ENCODE measurements at places on chromosomes 6 and 20.

GRCh38 chr20:2817341-2817726 is 1.2 kb downstream of the TMEM239 start:
- DNase-seq: no peak

- no peak for DNase-seq
Observed at GRCh38 chr6:14348389-14348788, 230.8 kb downstream of the CD83 start.

DNA sequence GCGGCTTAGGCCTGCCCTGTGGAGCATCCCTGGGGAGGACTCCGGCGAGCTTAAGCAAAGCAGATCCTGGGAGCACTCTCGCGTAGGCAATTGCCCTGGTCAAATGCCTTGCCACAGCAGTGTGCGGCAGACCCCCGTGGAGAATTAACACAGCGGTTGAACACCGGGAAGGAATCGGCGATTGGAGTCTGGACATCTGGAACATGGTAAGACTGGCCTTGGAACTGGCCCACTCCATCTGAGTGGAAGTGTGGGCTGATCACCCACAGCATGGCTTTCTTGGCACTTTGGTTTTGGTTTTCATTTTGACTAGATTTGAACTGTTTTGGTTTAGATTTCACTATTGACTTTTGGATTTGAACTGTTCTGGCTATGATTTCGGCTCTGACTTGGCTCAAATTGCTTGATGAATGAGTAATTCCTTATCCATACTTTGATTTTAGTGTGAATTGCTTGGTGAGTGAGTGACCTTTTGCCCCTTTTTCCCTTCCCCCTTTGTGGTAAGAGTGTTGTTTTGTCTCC is 300.7 kb downstream of the RNGTT start:
- DNase-seq: no peak

GRCh38 chr6:66429210-66429609 is 722.2 kb upstream of the EYS start:
- no peak for DNase-seq

DNA sequence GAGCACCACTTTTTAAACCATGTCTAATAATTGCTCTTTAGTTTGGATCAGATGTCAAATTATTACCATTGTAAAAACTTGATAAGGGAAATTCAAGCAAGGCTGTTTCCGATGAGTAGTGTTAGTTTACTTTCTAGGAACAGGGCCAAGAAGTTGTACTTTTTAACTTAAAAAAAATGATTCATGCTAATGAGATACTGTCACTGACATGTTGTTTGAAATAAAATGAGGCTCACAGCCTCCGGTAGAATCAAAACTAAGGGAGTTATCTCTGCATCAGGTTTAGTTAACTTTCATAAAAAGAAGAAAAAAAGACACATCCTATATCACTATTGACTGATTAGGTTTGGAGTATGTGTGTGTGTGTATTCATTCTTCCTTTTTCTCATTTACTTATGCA is 55.2 kb upstream of the SUPT3H start:
- no peak for DNase-seq

GRCh38 chr6:90086517-90086916 is 192.2 kb downstream of the GJA10 start:
- DNase-seq: no peak

- DNase-seq: no peak
Observed at GRCh38 chr6:126380072-126380583, 40.2 kb downstream of the CENPW start.

All from MM.1S (cell line).